ENCODE measurements at places on chromosomes 3 and 15.

- no peak overlapping the region for H3K4me3 ChIP-seq
- no peaks in the 10 kb centered on the region for H3K4me1 ChIP-seq
- H3K27me3 ChIP-seq, result no peaks in the 10 kb centered on the region
- H3K27ac ChIP-seq, result no peak overlapping the region
- no peak for DNase-seq
Observed at GRCh38 chr3:96843505-96844203, 29.3 kb downstream of the EPHA6 start.

DNA sequence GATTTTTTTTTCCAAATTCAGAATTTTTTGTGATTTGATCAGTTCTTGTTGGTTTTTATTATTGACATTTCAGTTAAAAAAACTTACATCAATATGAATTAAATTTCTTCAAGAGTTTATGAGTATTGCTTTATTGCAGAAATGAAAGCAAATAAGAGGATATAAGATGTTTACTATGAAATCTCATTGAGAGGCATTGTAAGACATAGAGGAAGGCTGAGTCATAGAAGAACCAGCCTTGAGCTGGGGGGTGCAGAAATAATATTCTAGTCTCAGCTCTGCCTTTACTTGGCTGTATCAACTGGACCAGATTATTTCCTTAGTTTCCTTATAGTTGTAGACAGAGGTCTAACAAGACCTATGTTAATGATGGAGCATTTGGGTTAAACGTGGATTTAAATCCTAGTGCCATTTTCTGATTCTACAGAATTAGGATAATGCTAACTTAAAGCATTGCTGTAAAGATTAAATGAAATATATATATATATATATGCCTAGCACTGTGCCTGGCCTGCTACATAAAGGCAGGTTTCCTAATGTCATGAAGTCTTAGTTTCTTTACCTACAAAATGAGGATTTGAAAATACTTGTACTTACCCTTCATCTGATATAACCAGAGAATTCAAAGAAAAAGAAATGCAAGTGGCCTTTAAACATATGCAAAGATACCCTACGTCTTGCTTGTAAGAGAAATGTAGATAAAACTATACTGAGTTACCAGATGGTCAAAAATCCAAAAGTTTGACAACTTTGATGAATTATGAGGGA lies 7.3 kb downstream of the FAM98B start:
- no peaks in the 10 kb centered on the region for H3K36me3 ChIP-seq
- no peak overlapping the region for H3K4me3 ChIP-seq
- no peaks in the 10 kb centered on the region for H3K4me1 ChIP-seq
- DNase-seq, result no peak
- no peak overlapping the region for H3K27ac ChIP-seq

DNA sequence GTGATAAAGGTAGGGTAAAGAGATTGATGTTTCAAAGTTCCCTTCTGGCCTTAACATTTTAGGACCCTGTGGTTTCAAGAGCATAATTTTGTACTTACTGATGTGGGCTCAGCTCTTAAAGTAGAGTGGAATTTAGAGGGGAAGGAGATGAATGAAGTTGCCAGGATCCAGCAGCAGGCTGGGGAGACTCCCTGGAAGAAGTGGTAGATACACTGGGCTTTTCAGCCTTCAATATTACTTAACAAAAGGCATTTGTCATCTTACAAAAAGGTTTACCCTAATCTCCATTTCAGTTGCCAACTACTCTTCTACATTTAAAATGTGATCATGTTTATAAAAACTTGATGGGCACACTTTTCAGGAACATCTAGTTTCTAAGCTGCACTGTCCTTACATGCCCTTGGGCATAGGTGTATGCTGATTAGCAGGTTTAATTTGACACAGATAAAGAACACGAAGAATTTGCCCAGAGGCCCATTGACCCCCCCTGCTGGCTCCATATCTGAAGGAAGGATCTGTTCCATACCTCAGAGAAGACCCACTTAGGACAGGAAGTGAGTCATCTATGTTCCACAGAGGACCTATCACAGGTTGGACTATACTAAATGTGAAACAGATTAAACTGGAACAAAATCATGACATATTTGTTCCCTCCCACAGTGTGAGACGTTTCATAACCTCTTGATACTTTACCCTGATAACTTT lies 93.0 kb upstream of the LPP start:
- DNase-seq, result peak; percentile 28
- no peak overlapping the region for H3K27ac ChIP-seq
- no peaks in the 10 kb centered on the region for H3K36me3 ChIP-seq
- H3K4me1 ChIP-seq, result no peaks in the 10 kb centered on the region
- no peaks in the 10 kb centered on the region for H3K27me3 ChIP-seq

GRCh38 chr3:72449551-72449950 lies 398.7 kb downstream of the SHQ1 start:
- no peak for DNase-seq
- H3K4me1 ChIP-seq, result peaks cover 9% of the 10 kb centered on the region
- no peaks in the 10 kb centered on the region for H3K27me3 ChIP-seq
- H3K36me3 ChIP-seq, result no peaks in the 10 kb centered on the region

GRCh38 chr3:112351036-112351435 lies 18.1 kb downstream of the CD200 start:
- DNase-seq, result no peak
- H3K27me3 ChIP-seq, result no peaks in the 10 kb centered on the region
- no peak overlapping the region for H3K4me3 ChIP-seq
- peak overlapping the region; percentile 14 for H3K27ac ChIP-seq
- H3K36me3 ChIP-seq, result no peaks in the 10 kb centered on the region

GRCh38 chr3:7333125-7333524 lies 472.2 kb downstream of the GRM7 start:
- H3K4me1 ChIP-seq, result no peaks in the 10 kb centered on the region
- no peak overlapping the region for H3K4me3 ChIP-seq
- H3K27me3 ChIP-seq, result no peaks in the 10 kb centered on the region
- no peak overlapping the region for H3K27ac ChIP-seq
- no peaks in the 10 kb centered on the region for H3K36me3 ChIP-seq
- DNase-seq, result no peak

DNA sequence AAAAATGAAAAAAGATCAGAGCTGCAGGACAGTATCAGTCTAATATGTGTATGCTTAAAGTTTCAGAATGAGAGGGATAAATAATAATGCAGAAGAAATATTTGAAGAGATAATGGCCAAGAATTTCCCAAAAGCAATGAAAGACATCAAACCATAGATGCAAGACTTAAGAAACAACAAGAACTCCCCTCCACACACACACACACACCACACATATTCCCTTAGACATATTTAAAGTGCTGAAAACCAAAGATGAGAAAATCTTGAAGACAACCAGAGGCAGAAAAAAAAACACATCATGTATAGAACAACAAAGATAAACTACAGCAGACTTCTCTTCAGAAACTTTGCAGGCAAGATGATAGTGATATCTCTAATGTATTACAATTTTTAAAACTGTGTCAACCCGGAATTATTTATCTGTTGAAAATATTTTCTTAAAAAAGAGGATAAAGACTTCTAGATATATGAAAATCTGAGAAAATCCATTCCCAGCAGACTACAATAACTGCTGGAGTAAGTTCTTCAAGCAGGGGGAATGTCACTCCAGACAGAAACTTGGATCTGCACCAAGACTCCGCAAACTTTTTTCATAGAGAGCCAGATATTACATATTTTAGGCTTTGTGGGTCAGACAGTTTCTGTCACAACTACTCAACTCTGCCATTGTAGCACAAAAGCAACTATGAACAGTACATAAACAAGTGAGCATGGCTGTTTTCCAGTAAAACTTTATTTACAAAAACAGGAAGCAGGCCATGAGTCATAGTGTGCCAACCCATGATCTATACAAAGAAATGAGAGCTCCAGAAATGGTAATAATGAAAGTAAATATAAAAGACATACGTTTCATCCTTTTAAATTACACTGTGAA lies 223.4 kb upstream of the CGNL1 start:
- H3K36me3 ChIP-seq, result no peaks in the 10 kb centered on the region
- no peak for DNase-seq
- peak overlapping the region; percentile 12 for H3K27ac ChIP-seq
- no peaks in the 10 kb centered on the region for H3K27me3 ChIP-seq

GRCh38 chr3:94036909-94037507 lies 8.6 kb upstream of the STX19 start:
- H3K4me1 ChIP-seq, result no peaks in the 10 kb centered on the region
- H3K4me3 ChIP-seq, result no peak overlapping the region
- DNase-seq, result no peak

GRCh38 chr3:78277220-78277619 lies 1237.3 kb downstream of the ROBO2 start:
- H3K4me3 ChIP-seq, result no peak overlapping the region
- no peak overlapping the region for H3K27ac ChIP-seq
- no peaks in the 10 kb centered on the region for H3K36me3 ChIP-seq
- no peak for DNase-seq
- H3K4me1 ChIP-seq, result no peaks in the 10 kb centered on the region

- no peak overlapping the region for H3K27ac ChIP-seq
- no peak overlapping the region for H3K4me3 ChIP-seq
- H3K27me3 ChIP-seq, result no peaks in the 10 kb centered on the region
Observed at GRCh38 chr3:170027233-170028102, 10.3 kb upstream of the GPR160 start.

- no peaks in the 10 kb centered on the region for H3K27me3 ChIP-seq
- no peaks in the 10 kb centered on the region for H3K36me3 ChIP-seq
- H3K4me1 ChIP-seq, result no peaks in the 10 kb centered on the region
- H3K4me3 ChIP-seq, result no peak overlapping the region
- H3K27ac ChIP-seq, result no peak overlapping the region
Observed at GRCh38 chr3:45191424-45191823, 34.7 kb downstream of the TMEM158 start.

DNA sequence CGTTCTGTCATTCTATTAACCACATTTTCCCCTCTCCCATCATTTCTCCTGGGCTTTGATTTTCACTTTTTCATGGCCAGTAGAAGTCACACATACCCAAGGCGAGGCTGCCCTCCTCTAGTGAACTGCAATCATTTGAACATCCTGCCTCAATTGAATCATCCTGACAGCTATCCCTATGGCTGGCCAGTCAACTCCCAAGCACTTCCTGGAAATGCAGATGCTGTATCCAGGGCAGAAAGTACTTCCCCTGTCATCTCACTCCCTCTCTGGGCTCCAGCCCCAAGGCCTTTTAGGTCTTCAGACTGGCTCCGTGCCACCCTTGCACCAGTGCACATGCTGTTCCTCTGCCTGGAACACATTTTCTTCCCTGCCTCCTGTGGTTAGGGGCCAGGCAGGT lies 738.3 kb upstream of the CFAP20DC start:
- H3K27ac ChIP-seq, result no peak overlapping the region
- no peak overlapping the region for H3K4me3 ChIP-seq
- DNase-seq, result no peak
- H3K36me3 ChIP-seq, result no peaks in the 10 kb centered on the region

GRCh38 chr3:45711931-45712330 lies 22.7 kb downstream of the SACM1L start:
- no peaks in the 10 kb centered on the region for H3K4me1 ChIP-seq
- H3K27me3 ChIP-seq, result no peaks in the 10 kb centered on the region
- no peak overlapping the region for H3K4me3 ChIP-seq
- no peak for DNase-seq
- no peak overlapping the region for H3K27ac ChIP-seq

DNA sequence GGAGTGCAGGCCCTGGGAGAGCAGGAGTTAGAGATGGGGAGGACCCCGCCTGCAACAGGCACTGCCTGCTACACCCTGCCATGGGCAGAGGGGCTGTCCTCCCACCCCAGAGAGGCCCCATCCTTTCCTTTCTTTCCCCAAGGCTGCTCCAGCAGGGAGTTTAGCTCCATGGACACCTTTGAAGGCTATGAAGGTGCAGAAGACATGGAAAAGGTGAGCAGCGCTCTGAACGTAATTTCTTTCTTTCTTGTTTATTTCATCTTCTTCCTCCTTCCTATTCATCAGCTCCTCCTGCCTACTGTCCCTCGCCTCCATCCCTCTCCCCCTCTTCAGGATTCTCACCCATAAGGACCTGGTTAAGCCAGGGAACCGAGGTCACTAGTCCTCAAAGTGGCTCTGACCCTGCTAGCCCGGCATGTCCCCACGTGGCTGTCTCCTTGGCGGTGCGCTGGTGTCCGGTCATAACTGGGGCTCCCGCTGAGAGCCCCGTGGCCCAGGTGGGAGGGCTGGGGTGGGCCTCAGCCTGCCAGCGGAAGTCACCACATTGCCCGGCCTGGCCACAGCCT lies 16.0 kb upstream of the ADIPOQ start:
- peak overlapping the region; percentile 88 for H3K4me3 ChIP-seq
- H3K36me3 ChIP-seq, result no peaks in the 10 kb centered on the region
- no peaks in the 10 kb centered on the region for H3K27me3 ChIP-seq
- peak; percentile 71 for DNase-seq
- H3K27ac ChIP-seq, result peak overlapping the region; percentile 72

DNA sequence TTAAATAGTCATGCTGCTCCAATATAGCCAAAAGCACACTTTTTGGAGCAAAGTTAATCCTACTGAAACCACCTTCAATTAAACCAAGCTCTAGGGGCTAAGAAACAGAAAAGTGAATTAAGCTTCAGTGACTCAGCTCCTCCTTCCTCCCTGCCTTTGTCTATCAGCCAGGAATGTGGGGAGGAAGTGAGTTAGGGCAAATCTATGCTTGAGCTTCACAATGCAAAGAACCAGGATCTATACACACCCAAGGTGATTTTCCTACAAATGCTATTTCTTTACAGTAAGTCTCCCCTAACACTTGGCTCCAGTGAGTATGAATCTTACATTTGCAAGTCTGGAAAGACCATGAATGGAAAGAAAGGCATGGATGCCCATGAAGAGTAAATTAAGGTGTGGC lies 212.1 kb downstream of the P3H2 start:
- H3K36me3 ChIP-seq, result no peaks in the 10 kb centered on the region
- no peak overlapping the region for H3K4me3 ChIP-seq
- H3K4me1 ChIP-seq, result no peaks in the 10 kb centered on the region
- DNase-seq, result no peak
- no peak overlapping the region for H3K27ac ChIP-seq
